ENCODE measurements at places on chromosomes 3 and 15.

DNA sequence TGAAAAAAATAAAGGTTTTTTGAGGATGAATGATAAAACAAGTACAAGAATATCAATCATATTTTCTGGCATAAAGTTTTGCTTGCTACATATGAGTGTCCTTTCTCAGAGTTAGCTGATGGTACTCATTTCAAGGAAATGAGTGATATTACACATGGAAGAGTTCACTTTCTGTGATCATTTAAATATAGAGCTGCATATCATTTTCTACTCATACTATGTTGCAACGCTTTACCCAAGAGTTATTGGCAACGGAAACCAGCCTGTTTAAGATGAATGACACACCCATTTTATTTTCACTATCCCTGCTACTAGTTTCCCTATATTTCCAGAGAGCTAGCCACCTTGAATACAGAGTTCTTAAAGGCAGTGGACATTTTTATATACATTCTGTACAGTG lies 35.4 kb upstream of the RBMS3 start:
- DNase-seq = no peak

DNA sequence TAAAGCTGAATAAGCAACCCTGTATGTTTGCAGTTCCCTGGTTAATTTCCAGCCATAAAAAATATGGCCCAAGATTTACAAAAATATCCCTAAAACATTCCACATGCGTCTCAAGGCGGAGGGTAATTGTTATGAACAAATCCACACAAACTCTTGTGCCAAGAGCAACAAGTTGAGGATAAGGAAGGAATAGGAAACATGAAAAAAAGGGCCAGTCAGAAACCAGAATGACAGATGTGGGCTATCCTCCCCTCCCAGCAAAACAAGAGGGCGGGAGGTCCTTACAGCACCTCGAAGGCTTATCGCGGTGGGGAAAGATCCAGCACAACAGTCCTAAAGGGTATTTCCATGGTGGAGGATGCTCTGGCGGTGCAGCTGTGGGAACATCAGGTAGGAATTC lies 155.6 kb upstream of the HES1 start:
- DNase-seq = peak; percentile 69

DNA sequence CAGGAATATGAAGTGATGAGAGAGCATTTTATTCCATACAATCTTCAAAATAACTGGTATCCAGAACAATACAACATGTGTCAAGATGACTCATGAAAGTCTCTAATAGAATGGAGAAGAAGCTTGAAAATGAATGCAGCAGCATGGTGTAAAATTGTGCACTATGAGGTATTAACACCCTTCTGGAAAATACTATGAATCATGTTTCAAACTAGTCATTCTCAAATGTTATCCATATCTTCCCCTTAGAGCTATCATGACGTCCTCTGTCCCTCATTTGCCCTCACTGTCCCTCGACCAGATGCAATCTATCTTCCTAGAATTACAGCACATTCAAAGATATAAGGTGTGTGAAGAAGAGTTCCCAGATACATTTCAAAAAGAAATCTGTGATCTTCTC lies 198.2 kb downstream of the NECTIN3 start:
- DNase-seq = no peak

GRCh38 chr3:15477951-15478639 lies 43.4 kb downstream of the COLQ start:
- DNase-seq = no peak

- DNase-seq = no peak
Observed at GRCh38 chr15:63022663-63023062, 19.9 kb upstream of the TPM1 start.

GRCh38 chr3:131739211-131739610 lies 236.4 kb upstream of the MRPL3 start:
- no peak for DNase-seq

- no peak for DNase-seq
Observed at GRCh38 chr15:69998541-69999391, 99.0 kb downstream of the TLE3 start.

GRCh38 chr15:75532413-75533250 lies 46.5 kb downstream of the PTPN9 start:
- no peak for DNase-seq

GRCh38 chr3:107966276-107966675 lies 124.6 kb downstream of the CD47 start:
- peak; percentile 63 for DNase-seq

Data from spinal cord (tissue), 10 donors.